ENCODE measurements at places on chromosomes 5 and 9. TPM values are rescaled to one million over a fixed set of nuclear protein-coding genes. Genes with fewer than 3 reads are reported as not detected.

Gene ELAVL2
- 2.0 TPM for total RNA-seq

Gene RAI14
- total RNA-seq: 59.8 TPM

Gene WWC1
- total RNA-seq: 50.3 TPM

Gene RGS7BP
- total RNA-seq: 9.8 TPM

Gene NMRK1
- 13.1 TPM for total RNA-seq

Gene STPG3
- total RNA-seq: not detected

Gene NDST1
- 88.0 TPM for total RNA-seq

Gene FAM153A
- 0.58 TPM for total RNA-seq

Gene CER1
- total RNA-seq: 1.1 TPM

Gene KCNT1
- 1.8 TPM for total RNA-seq
